ENCODE measurements at places on chromosomes 3 and 15. TPM values are rescaled to one million over a fixed set of nuclear protein-coding genes. Genes with fewer than 3 reads are reported as not detected.

The HCLS1 gene
- total RNA-seq, result 3.7 TPM

The GABRR3 gene
- total RNA-seq, result not detected

The AHSG gene
- total RNA-seq, result not detected

The ITGA11 gene
- 0.86 TPM for total RNA-seq

The C15orf40 gene
- total RNA-seq, result 8.3 TPM

The CCR2 gene
- not detected for total RNA-seq

The THOC7 gene
- 75.7 TPM for total RNA-seq

The ZBTB20 gene
- 6.0 TPM for total RNA-seq

The ZCWPW2 gene
- total RNA-seq, result not detected

The GPR62 gene
- not detected for total RNA-seq

The SEMA4B gene
- total RNA-seq, result 19.3 TPM

The ZFAND6 gene
- total RNA-seq, result 129 TPM

The CDCP1 gene
- total RNA-seq, result 7.2 TPM

Measured in myometrial cell (primary cell).